ENCODE measurements at places on chromosomes 11 and 22.

DNA sequence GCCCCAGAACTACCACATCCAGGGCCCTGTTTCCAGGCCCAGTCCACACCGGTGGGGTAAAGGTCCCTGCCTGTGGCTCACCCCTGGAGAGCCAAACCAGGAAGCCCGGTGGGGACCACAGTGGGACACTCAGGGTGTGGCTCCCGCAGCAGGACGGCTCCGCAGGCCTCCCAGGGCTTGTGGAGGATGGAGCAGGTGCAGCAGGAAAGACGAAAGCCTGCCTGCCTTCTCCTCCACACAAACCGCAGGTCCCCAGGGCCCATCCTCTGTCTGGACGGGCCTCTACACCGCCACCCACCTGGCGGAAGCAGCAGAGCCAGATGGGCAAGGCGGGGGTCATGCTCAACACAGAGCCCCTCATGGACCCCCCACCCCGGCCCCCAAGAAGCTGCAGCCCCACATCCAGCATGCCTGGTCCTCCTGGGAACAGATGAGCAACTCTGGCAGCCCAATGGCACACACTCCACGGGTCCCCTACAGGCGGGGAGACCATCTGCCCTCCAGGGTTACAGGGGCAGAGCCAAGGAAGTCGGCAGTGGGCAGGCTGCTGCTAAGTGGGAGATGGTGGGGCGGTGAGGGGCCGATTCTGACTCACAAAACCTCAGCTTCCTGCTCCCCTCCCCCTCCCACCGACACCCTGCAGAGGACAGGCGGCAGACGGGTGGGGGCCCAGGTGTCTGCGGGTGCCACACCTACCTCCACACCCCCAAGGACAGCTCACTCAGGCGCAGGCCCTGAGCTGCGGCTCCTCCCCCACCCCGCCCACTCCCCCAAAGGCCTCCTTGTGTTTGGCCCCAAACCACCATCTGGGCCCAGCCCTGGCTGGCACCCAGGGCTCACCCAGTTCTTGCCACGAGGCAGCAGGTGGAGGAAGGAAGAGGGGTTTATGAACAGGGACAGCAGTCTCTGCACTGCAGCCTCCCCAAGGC is 5.2 kb downstream of the SBF1 start:
- DNase-seq: no peak

- no peak for DNase-seq
Observed at GRCh38 chr11:86807360-86807759, 7.0 kb downstream of the PRSS23 start.

- no peak for DNase-seq
Observed at GRCh38 chr22:32643246-32643645, 158.3 kb upstream of the TIMP3 start.

DNA sequence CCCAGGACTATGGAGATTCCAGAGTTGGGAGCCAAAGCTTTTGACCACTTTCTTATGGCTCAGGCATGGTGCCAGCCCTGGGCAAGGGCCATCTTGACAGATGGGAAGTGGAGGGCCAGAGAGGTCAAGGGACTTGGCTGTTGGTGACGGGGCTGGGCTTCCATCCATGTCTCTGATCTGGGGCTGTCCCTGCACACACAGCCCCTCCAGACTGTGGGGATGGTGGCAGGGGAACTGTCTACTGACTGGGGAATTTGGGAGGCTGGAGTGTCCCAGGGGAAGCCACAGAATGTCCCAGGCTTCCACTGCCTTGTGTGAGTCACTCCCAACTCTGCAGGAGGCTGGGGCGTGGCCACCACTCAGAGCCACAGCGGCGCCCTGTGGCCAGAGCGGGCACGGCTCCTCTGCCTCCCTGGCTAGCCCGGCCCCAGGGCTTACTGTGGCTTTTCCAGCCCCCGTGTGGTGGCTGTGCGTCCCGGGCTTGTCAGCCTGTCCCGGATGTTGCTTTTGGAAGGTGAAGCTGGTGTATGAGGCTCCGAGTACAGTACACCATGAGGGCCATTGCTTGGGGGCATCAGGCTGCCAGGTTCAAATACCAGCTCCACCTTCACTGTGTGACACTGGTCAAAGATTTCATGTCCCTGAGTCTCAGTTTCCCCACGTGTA is 19.6 kb downstream of the C22orf23 start:
- DNase-seq: no peak

DNA sequence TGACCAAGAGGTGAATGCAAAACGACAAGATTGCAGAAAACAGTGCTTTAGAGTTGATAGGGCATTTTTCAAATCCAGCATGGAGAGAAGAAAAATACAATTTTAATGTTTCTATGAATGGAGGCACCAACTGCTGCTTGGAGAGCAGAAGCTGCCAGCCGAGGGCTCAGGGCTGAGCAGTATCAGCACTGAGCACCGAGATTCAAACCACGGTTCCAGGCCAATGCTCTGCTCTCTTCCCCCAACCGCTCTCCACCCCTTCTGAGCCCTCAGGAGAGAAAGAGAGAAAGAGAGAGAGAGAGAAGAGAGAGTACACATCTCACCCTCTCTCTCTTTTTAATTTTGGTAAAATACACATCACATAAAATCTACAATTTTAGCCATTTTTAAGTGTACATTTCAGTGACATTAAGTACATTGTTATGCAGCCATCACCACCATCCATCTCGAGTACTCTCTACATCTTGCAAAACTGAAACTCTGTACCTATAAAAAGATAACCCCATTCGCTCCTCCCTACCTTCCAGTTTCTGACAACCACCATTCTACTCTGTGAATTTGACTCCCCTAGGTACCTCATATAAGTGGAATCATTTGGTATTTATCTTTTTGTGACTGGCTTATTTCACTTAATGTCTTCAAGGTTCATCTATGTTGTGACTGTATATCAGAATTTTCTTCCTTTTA is 333.3 kb downstream of the MIAT start:
- DNase-seq: no peak

DNA sequence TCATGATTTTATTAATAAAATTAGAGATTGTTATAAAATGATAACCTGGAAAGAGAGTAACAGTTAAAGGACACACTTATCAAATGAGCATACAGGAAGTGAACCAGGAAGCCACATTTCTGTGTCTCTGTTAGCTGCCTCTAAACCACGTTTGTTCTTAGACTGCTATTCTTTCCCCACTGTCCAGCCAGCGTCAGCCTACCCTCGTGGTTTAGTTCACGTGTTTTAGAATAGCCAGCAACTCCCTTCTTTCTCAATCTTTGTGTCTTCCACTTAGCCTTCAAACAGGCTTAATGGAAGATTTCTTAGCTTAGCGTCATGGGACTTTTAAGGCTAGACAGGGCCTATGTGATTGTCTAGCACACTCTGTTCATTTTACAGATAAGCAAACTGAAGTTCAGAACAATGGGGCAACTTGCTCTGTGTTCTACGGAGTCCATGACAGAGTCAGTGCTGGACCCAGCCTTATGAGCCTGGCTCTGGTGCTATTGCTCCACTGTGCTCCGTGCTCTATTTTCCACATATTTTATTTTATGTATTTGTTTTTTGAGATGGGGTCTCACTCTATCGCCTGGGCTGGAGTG is 27.2 kb downstream of the GRAMD1B start:
- DNase-seq: no peak

DNA sequence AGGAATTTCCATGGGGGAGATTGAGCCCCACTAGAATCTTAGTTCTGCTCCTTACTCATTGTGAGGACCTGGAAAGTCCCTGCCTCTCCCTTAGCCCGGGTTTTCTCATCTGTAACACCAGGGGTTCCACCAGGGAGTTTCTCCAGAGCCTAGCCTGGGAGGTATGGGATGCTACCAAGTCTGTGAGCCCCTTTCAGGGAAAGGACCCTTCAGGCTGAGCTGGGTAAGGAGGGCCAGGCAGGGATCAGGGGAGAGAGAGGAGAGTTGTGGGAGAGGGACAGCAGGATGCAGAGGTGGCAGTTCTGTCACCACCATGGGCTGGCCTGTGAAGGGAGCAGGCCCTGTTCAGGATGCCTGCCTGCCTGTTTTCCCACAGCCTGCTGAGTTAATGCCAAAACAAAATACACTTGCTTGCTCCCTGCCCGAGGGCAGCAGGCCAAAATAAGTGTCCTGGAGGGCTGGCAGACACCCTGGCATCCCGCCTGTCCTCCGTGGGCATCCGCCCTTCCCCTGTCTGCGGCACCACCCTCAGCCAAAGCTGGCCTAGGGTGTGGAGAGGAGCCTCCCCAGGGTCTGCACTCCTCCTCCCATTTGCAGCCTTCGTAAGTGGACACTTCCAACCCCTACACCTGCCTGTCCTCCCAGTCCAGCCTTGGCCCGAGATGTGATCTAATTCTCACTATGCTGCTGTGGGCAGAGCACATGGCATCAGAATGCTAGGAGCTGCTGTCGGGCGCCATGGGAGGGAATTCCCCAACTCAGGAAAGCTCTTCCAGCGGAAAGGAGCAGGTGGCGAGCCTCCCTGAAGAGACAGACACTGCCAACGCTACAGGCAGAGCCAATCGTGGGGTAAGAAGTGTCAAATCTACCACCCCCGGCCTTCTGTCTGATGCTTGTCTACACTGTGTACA is 5.9 kb upstream of the FCHSD2 start:
- DNase-seq: no peak

GRCh38 chr11:16902781-16903378 is 111.3 kb downstream of the PLEKHA7 start:
- no peak for DNase-seq

GRCh38 chr11:56396047-56396446 is 16.4 kb upstream of the OR5AL1 start:
- DNase-seq: no peak
